ENCODE measurements at places on chromosomes 3 and 15. TPM values are rescaled to one million over a fixed set of nuclear protein-coding genes. Genes with fewer than 3 reads are reported as not detected.
A peak's percentile ranks its signal among the peaks of the same experiment; 100 is the strongest.

DNA sequence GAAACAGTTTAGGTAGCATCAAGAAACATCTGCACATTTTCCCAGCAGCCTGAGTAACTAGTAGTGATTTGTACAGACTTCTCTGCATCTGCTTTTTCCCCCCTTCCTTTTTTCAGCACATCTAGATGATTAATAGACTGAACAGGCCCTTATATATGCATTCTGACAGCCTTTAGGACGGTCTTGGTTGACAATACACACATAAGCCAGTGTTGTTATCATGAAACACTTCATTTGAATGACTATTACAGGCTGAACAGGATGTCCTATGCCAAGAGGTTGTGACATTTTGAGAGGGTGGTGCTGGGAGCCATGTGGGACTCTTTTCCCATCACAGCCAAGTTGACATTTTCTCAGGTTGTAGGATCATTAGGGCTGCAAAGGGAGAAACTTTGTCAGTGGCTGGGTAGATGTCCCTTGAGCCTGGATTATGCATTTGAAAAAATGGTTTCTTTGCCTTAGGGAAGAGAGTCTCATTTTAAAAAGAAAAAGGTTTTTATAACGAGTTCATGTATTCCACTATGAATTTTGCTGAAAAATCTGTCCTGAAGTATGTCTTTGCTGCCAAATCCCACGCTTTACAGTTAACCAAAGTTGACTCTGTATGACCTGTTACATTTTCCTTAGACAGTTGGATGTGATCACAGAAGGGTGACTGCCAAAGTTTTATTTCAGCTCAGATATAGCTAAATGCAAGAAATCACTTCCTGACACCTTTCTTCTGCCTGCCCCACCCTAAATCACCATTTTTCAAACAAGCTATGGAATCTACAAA lies 73.7 kb downstream of the FILIP1L start:
- H3K36me3 ChIP-seq, result no peaks in the 10 kb centered on the region
- peaks cover 30% of the 10 kb centered on the region for H3K4me1 ChIP-seq
- H3K4me3 ChIP-seq, result no peak overlapping the region
- peak overlapping the region; percentile 92 for H3K27ac ChIP-seq

DNA sequence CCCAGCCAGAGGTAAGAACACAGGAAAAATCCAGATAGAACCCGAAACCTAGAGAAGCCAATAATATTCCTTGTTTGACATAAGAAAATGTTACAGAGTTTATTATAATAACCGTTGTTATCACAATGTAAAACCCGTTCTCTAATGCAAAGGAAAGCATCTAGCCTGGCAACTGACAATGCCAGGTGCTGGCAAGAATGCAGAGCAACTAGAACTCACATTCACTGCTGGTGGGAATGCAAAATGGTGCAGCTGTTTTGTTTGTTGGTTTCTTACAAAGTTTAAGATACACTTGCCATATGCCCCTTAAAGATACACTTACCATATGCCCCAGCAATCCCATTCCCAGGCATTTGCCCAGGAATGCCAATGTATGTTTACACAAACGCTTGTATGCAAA lies 23.4 kb downstream of the VPS39 start:
- H3K36me3 ChIP-seq, result peaks cover 13% of the 10 kb centered on the region
- H3K27me3 ChIP-seq, result no peaks in the 10 kb centered on the region
- H3K27ac ChIP-seq, result no peak overlapping the region
- H3K4me1 ChIP-seq, result no peaks in the 10 kb centered on the region
- no peak overlapping the region for H3K4me3 ChIP-seq
- DNase-seq, result no peak

GRCh38 chr15:67177752-67178151 lies 76.7 kb downstream of the AAGAB start:
- H3K4me3 ChIP-seq, result no peak overlapping the region
- no peaks in the 10 kb centered on the region for H3K27me3 ChIP-seq
- H3K27ac ChIP-seq, result peak overlapping the region; percentile 4
- peaks cover 13% of the 10 kb centered on the region for H3K4me1 ChIP-seq
- H3K36me3 ChIP-seq, result no peaks in the 10 kb centered on the region

Gene FBXW12
- not detected for polyA plus RNA-seq

GRCh38 chr3:144127014-144127413 lies 155.4 kb downstream of the DIPK2A start:
- H3K4me3 ChIP-seq, result no peak overlapping the region
- no peak for DNase-seq
- no peaks in the 10 kb centered on the region for H3K4me1 ChIP-seq

DNA sequence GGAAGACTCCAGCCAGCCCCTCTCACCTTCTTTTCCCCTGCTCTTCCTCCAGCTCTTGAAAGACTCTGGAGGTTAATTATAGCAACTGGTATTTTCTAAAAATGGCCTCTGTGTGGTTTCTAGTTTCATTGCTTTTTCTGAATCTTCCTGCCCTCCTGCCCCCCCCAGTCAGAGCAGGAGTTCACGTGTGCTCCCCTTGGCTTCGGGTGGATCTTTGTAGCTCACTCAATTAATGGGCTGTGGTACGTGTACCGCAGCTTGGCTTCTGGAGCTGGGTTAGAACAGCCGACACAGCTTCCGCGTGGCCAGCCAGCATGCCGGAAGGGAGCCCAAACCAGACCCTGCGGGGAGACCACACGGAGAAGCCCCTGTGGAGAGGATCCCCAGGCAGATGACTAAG lies 31.5 kb downstream of the TM2D3 start:
- no peak for DNase-seq
- no peak overlapping the region for H3K4me3 ChIP-seq
- no peaks in the 10 kb centered on the region for H3K36me3 ChIP-seq
- H3K4me1 ChIP-seq, result peaks cover 11% of the 10 kb centered on the region
- no peak overlapping the region for H3K27ac ChIP-seq

DNA sequence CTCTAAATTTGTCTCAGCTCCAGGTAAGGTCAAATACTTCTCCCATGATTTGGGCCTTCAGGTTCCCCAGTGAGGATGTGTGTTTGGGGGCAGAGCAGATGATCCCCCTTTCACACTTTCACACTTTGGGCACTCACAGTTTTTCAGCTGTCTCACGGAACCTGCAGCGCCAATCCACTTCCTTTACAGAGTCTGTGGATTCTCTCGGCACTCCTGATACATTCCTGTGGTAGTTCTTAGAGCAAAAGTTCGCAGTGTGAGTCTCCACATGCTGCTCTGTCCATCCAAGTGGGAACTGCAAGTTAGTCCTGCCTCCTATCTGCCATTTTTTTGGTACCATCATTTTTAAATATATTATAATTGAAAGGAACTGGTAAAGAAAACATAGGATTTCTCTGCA lies 20.2 kb upstream of the CPOX start:
- no peak for DNase-seq
- no peaks in the 10 kb centered on the region for H3K27me3 ChIP-seq
- H3K27ac ChIP-seq, result no peak overlapping the region
- no peak overlapping the region for H3K4me3 ChIP-seq
- no peaks in the 10 kb centered on the region for H3K36me3 ChIP-seq
- no peaks in the 10 kb centered on the region for H3K4me1 ChIP-seq

DNA sequence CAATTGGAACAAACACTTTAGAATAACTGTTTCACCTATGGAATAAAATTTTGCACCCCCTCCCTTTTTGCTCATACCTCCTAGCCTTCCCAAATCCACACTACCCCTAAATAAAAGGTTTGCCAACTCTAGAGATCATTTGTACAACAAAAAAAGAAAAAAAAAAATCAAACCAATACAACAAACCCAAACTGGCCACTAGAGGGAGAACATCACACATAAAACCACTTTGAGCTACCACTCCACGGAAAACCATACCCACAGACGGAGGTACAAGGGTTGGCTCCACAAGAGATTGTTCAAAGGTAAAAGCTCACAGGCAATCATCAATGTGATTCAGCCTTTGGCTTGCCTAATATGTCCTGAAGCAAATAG lies 47.6 kb downstream of the SETMAR start:
- H3K27ac ChIP-seq, result no peak overlapping the region
- peak; percentile 89 for DNase-seq
- H3K4me3 ChIP-seq, result no peak overlapping the region

DNA sequence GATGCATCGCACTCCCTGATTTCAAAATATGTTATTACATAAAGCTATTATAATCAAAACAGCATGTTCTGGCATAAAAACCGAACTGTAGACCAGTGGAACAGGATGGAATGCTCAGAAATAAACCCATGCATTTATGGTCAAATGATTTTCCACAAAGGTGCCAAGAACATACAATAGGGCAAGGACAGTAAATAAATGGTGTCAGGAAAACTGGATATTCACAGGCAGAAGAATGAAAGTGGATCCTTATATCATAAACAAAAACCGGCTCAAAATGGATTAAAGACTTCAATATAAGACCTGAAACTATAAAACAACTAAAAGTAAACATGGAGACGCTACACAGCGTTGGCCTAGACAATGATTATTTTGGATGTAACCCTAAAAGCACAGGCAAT lies 22.6 kb downstream of the USP50 start:
- no peaks in the 10 kb centered on the region for H3K36me3 ChIP-seq
- no peak overlapping the region for H3K27ac ChIP-seq
- no peak for DNase-seq
- no peaks in the 10 kb centered on the region for H3K27me3 ChIP-seq

Gene CCR8
- polyA plus RNA-seq, result not detected

GRCh38 chr3:27719314-27720003 lies 2.7 kb downstream of the EOMES start:
- H3K4me3 ChIP-seq, result no peak overlapping the region
- H3K36me3 ChIP-seq, result no peaks in the 10 kb centered on the region

Gene IGF1R
- polyA plus RNA-seq, result 6.5 TPM

DNA sequence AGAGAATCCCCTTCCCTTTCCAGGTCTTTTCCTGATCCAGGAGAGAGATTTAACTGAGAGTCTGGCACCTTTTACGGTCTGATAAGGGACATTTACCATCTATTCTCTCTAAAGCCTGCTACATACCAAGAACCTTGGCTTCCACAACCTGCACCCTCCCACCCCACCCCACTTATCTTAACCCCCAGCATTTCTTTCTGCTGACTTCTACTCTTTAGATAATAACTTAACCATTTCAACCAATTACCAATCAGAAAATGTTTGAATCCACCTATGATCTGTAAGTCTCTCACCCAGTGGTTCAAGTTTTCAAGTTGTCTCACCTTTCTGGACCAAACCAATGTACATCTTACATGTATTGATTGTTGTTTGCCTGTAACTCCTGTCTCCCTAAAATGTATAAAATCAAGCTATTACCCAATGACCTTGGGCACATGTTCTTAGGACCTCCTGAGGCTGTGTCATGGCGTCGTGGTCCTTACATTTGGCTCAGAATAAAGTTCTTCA lies 74.0 kb downstream of the MCF2L2 start:
- no peaks in the 10 kb centered on the region for H3K27me3 ChIP-seq
- no peaks in the 10 kb centered on the region for H3K4me1 ChIP-seq
- peak overlapping the region; percentile 20 for H3K27ac ChIP-seq
- no peak overlapping the region for H3K4me3 ChIP-seq
- no peaks in the 10 kb centered on the region for H3K36me3 ChIP-seq

- no peak within 1 kb of the TSS for H3K4me3 ChIP-seq
- H3K27ac ChIP-seq, result peak within 1 kb of the TSS; percentile 50
- no peak for DNase-seq
- peaks cover 3% of the 10 kb centered on the region for H3K4me1 ChIP-seq
- peaks cover 2% of the 10 kb centered on the region for H3K36me3 ChIP-seq
- H3K27me3 ChIP-seq, result peaks cover 53% of the 10 kb centered on the region
Observed at GRCh38 chr15:65377976-65378366, at the start of gene IGDCC3. Gene IGDCC3, minus strand, starts transcription at chr15:65378002. Its CDS starts 214 bp downstream, at chr15:65377788.

DNA sequence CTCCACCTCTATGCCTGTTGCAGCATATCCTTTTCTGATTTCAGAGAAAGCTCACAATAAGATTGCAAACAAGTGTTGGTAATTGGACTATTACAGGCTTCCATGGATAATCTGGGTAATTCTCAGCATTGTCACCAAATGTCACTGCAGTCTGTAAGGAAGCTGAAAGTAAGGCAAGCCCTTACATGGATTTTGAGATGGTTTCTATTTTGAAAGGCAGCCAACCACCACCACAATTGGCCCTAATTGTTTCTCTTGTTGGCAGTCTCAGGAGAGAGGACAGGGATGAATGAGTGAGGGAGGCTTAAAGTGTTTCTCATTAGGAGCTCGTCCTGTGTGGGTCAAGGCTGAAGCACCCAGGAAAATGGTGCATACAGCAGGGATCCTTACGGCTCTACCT lies 879.9 kb downstream of the TUSC7 start:
- no peak for DNase-seq
- no peak overlapping the region for H3K4me3 ChIP-seq
- no peaks in the 10 kb centered on the region for H3K36me3 ChIP-seq

Gene SLC35A5
- polyA plus RNA-seq, result 19.1 TPM

Gene RNF168
- 2.4 TPM for polyA plus RNA-seq

DNA sequence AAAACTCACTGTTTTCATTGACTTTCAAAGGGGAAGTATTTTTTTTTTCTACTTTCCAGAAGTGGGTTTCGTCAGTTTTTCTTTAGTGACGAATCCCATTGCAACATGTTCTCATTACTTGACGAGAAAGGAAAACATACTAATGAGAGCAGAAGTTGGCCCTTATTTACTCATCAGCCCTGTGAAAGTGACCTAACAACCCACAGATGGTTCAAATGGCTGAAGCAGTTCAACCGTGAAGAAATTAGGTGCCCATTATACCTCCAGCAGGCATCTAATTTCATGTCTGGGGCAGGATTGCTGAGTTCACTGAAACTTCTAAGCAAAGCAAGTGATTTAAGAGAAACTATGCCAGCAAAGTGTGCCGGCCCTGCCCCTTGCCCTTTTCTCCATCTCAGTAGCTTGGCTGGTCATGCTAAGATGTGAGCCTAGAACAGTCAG lies 9.0 kb downstream of the AQP9 start:
- no peaks in the 10 kb centered on the region for H3K27me3 ChIP-seq
- H3K4me1 ChIP-seq, result no peaks in the 10 kb centered on the region
- H3K27ac ChIP-seq, result no peak overlapping the region
- DNase-seq, result no peak
- H3K36me3 ChIP-seq, result no peaks in the 10 kb centered on the region
- H3K4me3 ChIP-seq, result no peak overlapping the region

Gene ATG3
- 48.2 TPM for polyA plus RNA-seq

Gene ARPP21
- 0.74 TPM for polyA plus RNA-seq

- H3K27ac ChIP-seq, result no peak overlapping the region
- no peak overlapping the region for H3K4me3 ChIP-seq
- H3K27me3 ChIP-seq, result no peaks in the 10 kb centered on the region
Observed at GRCh38 chr3:129549006-129549800, 6.2 kb downstream of the H1-8 start.

Gene RNF123
- polyA plus RNA-seq, result 33.3 TPM

- H3K36me3 ChIP-seq, result no peaks in the 10 kb centered on the region
- no peaks in the 10 kb centered on the region for H3K4me1 ChIP-seq
- peak; percentile 72 for DNase-seq
- H3K27ac ChIP-seq, result no peak overlapping the region
- H3K27me3 ChIP-seq, result no peaks in the 10 kb centered on the region
- H3K4me3 ChIP-seq, result no peak overlapping the region
Observed at GRCh38 chr3:182651461-182651860, 141.8 kb upstream of the ATP11B start.

Gene A4GNT
- not detected for polyA plus RNA-seq

- H3K4me1 ChIP-seq, result no peaks in the 10 kb centered on the region
- no peak overlapping the region for H3K4me3 ChIP-seq
- H3K27ac ChIP-seq, result no peak overlapping the region
- H3K27me3 ChIP-seq, result no peaks in the 10 kb centered on the region
Observed at GRCh38 chr3:103381296-103382079, 946.7 kb downstream of the ZPLD1 start.
